Fibroblast of lung (primary cell): ENCODE measurements at places on chromosomes 4 and X. TPM values are rescaled to one million over a fixed set of nuclear protein-coding genes. Genes with fewer than 3 reads are reported as not detected.

ABLIM2 gene
- 0.26 and 0.66 TPM in 2 replicates for total RNA-seq

VCX gene
- total RNA-seq = not detected in 2 replicates

RHOXF1 gene
- not detected in 2 replicates for total RNA-seq

NWD2 gene
- not detected in 2 replicates for total RNA-seq

RPA4 gene
- 0.77 and 1.2 TPM in 2 replicates for total RNA-seq

MGAT4D gene
- total RNA-seq = not detected in 2 replicates

GAGE12F gene
- total RNA-seq = not detected in 2 replicates

USP26 gene
- total RNA-seq = not detected in 2 replicates

ENPEP gene
- 0.51 TPM in 1 of 2 replicates, not detected in the other for total RNA-seq

GPRASP2 gene
- 16.9 and 24.6 TPM in 2 replicates for total RNA-seq
